ENCODE measurements at places on chromosomes 1 and 21.

DNA sequence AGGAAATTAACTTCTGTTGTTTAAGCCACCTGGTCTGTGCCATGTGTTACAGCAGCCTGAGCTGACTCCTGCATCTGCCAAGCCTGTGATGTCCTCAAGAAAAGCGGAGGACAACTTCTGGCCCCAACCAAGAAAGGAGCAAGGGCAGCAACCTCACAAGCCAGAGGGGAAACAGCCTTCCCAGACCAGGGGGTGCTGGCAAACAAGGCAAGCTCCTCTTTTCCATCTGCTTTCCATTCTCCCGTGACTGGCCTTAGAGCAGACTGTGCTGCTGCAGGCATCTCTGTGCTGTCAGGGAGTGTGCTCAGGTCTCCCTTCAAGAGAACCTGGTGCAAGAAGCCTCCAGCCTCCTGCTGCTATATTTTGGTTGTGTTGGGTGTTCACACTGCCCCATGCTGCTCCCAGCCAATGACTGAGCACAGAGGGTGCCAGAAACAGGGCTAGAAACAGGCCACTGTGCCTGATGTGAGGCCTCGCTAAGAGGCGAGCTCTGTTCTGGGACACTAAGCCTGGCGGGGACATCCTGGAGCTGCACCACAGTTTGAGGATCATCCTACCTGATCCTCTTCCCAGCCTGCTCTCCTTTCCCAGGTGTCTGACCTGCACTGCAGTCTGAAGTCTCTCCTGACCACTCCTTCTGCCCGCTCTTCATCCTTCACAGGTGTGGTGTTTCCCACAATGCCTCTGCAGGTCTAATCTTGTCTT is 27.5 kb upstream of the SLAMF9 start:
- DNase-seq: no peak

DNA sequence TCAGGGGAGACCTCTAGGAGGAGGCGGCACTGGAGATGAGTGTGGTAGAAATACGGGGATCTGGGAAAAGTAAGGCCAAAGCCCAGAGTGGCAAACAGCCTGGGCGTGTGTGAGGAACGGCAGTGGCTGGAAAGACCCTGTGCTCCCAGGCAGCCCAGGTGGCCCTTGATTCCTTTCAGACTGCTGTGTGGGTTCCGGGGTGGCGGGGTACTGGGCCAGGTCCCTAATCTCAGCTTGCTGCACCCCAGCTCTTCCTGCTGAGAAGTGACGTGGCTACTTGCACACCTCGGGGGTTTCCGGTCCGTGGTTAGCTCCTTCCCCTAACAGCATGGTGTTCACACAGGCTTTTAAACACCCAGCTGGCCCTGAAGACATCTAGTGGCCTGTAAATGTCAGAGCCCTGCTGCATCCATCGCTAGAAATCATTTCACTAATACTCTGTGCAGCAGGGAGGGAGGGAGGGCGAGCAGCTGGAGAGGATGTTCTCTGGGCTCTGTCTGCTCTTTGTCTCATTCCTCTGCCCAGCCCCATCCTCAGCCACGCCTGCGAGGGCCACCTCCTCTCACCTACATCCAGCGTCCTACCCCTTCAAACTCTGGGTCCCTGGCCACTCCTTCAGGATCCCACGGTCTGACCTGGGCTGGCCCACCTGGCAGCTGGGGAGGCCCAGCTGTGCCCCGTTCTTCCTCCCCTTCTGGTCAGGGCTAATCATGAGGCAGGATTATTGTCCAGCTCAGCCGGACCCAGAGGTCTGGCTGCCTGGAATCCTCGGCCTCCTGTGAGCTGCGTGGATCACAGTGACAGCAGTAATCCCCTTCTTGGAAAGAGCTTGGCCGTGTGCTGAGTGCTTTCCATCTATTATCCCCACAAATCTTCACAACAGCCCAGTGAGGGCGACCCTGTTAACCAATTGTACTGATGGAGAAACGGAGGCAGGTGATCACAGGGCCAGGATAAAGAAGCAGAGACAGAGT is 7.2 kb downstream of the ZDHHC18 start:
- no peak for DNase-seq

DNA sequence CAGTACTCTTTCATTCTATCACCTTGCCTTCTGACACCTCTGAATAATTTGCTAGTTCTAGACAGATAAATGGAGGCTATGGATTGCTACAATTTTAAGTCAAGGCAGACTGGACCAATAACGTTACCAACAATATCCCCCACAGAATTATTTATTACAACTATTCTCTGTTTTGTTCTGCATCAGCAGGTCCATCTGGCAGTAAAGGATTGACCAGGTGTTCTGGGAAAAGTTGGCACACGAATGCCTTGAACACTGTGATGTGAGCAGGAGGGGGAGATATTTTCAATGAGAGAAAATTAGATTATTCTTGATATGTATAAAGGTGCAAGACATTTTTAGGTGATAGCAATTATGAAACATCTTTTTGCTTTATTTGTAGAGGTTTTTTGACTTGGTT is 718.8 kb upstream of the TMPRSS15 start:
- DNase-seq: no peak

DNA sequence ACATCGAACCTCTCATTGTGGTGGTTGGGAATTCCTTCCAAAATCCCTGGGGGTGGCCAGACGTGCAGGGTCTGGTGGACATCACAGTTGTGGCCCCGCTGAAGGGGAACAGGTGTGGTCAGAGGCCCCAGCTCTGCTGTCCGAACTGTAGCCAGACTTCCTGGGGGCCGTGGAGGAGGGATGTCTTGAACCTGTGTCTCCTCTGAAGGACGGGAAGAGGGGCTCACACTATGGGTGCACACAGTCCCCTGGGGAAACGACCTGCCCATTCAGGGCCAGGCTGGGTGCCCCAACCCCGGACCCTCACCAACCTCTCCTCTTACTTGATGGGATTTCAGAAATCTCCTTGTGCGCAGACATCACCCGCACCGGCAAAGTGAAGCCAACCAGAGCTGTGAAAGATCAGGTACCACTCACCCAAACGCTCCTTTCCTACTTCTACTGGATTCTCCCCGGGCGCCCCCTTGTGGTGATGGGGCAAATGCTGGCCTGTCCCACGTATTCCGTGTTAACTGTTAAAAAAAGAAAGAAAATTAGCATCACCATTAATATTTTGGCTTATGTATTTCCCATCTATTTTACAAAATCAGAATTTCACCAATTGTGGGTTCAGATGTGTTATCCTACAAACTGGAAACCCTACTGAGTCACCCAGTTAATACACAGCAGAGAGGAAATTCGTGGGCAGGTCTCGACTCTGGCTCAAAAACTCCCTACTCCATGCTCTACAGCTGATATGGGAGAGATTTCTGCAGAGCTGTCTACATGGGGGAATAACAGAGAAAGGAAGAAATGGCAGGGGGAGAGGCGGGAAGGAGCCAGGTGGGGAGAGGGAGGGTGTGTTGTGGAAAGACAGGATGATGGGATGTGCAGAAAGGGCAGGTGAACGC is 28.1 kb downstream of the PADI4 start:
- peak; percentile 36 for DNase-seq
